ENCODE measurements at places on chromosomes 3 and 15.

DNA sequence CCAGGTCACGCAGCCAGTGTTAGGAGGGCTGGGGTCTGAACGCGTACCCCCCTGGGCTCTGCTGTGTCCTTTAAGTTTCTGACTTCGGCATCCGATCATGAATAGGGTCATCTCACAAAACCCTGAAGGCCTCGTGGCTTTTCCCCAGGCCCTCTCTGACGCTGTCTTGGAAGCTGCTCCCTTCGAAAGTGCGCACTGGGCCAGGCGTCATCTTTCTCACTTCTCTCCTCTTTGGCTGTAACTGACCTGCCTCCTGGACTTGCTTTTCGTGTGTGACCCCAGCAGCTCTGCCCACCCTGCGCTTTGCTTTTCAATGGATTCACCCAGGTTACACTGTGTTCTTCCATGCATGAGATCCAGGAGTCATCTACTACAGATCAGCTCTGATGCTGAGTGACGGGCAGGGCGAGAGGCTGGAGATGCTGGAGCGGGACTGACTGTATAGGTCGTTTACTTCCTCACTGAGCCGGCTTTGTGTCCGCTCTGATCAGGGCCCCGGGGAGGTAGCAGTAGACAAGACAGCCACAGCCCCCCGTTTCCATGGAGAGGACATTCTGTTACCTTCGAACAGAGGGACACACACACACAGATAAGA lies 45.0 kb upstream of the PCSK6 start:
- no peak for DNase-seq

GRCh38 chr3:97932387-97932801 lies 39.8 kb downstream of the RIOX2 start:
- DNase-seq: no peak

GRCh38 chr3:139231555-139232281 lies 112.1 kb upstream of the MRPS22 start:
- no peak for DNase-seq

- DNase-seq: no peak
Measured at GRCh38 chr3:156493887-156494286, 61.0 kb downstream of the SSR3 start.

GRCh38 chr15:71002316-71002715 lies 109.7 kb downstream of the LRRC49 start:
- DNase-seq: no peak

DNA sequence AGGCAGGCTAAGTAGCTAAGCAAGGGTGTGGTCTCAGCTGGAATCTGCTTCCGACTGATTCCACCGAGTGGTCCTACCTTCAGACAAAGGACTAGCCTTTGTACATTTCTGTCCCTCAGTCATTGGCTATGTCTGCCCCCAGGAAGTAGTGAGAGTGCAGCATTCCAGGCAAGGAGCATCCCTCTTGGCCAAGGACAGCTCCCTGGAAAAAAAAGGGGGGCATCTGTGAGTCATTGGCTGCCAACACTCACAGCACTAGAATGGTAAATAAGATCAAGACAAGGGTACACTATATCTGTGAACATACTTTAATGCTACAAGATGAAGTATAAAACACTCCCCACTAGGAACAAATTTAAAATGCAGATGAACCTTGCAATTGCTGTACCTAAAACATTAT lies 66.8 kb downstream of the STAC start:
- DNase-seq: no peak

- DNase-seq: no peak
Measured at GRCh38 chr3:13137941-13138832, 65.0 kb upstream of the IQSEC1 start.

- no peak for DNase-seq
Measured at GRCh38 chr15:68348081-68348480, 70.5 kb downstream of the FEM1B start.

GRCh38 chr3:60983906-60984305 lies 267.3 kb downstream of the FHIT start:
- no peak for DNase-seq

Measured in GM10248 (cell line).